Stimulated activated CD8-positive, alpha-beta memory T cell treated with anti-CD3 and anti-CD28 coated beads, Interleukin-7, amount 100 ng/mL, for 48 hours (primary cell): ENCODE measurements at places on chromosomes 4 and X.

- DNase-seq = no peak
Observed at GRCh38 chr4:154529728-154530519, 20.3 kb downstream of the PLRG1 start.

DNA sequence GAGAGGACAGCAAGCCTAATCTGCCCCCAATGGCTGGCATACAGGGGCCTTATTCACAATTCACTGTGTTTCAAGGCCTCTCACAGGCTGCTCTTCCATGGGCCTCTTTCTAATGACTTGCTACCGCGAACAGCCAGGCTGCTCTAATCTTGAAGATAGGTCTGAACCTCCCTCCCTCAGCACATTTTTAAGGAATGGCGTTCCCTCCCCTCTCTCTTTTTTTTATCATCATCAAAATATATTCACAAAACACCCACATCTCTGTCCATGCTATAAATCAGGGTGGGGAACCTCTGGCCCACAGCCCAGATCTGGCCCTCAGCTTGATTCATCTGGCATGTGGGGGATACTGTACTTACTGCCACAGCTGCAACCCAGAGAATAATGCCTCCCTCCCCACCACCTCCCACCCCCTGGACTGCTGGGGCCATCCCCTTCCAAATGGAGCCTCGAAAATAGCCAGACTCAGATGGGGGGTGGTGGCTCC is 76.2 kb upstream of the PLAC1 start:
- DNase-seq = no peak

DNA sequence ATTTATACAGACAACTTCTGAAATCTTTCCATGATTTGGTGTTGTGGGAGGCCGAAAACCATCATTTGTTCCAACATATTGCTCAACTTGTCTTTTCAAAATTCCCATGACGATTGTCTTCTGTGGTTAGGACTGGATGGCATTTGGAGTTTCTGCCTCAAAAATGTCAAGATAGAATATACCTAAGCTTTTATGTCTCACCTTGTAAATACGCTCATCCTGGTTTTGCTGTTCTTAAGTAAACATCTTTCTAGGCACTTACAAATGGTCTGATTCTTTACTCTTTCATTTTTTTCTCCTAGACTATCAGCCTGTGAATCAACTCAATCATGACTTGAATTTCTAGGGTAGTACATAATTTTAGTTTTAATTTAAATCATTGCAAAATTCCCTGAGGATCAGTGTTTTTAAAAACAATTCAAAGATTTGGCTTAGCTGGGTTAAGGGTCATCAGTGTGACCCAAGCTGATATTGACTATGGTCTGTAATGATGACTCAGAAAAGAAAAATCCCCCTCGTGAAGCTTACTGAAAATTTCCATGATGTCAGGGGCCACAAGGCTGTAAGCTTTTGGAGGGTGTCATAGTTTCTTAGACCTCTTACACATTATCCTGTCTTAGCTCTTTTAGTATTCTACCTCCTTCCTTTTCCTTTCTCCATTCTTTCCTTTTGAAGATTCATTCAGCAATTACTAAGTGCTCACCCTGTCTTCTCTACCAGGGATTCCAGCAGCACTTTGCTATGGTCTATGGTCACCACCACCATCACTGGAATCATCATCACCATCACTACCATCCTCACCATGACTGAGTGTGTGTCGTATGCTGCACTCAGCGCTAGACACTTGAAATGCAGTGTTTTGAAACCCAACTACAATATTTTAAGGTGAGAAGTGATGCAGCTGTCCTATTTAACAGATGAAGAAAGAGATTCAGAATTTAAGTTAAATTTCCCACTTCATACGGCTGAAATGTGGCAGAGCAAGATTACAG is 124.4 kb downstream of the CPE start:
- DNase-seq = no peak

- DNase-seq = no peak
Observed at GRCh38 chrX:71669492-71669891, 2.1 kb downstream of the LOC101059915 start.

DNA sequence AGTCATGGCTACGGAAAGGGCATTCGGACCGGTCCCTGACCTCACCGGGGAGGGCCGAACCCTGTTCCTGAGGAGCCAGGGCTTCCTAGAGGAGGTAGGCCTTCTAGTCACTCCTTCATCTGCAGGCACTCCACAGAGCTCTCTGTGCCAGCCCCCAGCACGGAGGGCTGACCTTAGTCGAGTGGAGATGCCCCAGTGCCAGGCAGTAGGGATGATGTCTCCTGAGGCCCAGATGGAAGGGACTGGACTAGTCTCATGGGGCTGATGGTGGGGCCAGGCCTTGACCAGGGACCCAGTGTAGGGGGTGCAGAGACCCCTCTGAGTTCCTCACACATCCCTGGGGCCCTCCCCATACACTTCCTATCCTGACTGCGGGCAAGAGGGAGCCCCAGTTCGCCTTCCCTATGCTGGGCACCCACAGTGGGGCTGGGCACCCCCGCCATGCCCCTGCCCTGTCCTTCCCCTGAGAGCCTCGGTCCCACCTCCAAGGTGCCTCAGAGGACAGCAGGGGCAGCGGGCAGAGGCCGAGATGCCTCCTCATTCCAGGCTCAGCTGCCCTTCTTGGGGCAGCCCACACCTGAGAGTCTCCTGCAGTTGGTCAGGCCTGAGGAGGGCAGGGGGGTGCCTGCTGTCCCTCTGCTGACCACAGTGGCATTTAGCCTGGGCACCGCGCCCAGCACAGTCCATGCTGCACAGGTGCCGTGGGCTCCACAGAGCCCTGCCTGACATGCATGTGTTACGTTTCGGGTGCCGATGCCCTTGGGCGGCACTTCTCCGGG is 1.4 kb upstream of the MSANTD1 start:
- no peak for DNase-seq

DNA sequence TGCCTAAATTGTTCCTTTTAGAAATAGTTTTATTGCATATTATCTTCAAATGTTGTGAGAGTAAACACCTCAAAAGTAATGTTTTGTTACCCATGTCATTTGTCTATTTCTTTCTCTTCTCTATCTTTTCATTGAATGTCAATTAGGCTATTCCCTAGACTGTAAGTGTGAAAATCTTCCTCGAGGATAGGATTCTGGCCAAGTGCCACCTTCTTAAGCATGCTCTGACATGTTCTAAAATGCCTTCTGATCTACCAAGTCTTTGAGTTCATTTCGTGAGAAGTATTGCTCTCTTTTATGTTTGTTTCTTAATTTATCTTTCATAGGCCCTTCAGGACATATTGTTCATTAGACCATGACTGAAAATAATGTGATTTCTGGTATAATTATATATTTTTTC is 44.1 kb upstream of the TLL1 start:
- no peak for DNase-seq

- no peak for DNase-seq
Observed at GRCh38 chr4:1380368-1381151, 25.7 kb downstream of the NKX1-1 start.

DNA sequence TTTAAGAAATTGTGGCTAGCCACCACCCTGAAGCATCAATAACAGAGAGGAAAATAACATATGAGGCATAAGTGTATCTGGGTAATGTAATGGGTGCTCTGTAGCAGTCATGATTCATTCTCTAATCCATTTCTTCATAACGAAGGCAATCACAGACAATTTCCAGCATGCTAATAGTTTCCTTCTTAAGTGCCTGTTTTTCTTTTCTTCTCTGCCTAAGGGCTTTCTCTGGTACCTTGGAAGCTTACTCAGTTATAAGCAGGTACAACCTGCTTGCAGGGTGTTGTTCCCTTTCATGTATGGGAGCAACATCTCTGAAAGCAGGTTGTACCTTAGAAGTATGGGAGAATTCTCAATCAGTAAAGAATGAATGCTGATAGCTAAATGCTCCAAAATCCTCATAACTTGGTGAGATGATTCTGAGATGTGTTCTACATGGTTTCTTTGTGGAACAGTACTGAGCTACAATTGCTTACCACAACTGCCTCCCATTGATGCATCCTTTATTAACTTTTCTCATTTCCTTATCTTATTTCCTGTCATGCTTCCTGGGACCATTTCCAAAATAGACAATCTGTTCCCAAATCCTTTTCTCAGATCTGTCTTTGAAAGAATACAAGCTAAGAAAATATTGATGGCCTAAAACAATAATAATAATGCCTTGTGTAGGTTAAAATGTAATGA is 247.6 kb downstream of the PAPSS1 start:
- no peak for DNase-seq

GRCh38 chrX:134180601-134181274 is 56.2 kb upstream of the CCDC160 start:
- no peak for DNase-seq

DNA sequence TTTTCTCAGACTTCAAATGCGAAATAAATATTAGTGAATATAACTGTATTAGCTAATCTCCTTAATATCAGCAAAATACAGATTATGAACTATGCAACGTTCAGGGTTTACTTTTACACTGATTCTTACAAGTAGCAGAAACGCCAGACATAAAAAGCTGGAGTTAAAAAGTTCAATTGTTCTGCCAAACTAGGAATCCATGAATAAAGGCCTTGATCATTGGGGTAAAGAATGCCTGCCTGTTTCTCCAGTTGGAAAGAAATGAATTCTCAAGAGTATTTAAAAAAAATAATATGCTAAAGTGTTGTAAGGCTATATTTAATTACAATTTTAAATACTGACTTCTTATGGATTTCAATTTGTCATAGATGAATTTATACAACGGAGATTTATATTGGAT is 612.2 kb downstream of the DMD start:
- no peak for DNase-seq

GRCh38 chr4:62366939-62367338 is 1166.8 kb downstream of the ADGRL3 start:
- DNase-seq = no peak

DNA sequence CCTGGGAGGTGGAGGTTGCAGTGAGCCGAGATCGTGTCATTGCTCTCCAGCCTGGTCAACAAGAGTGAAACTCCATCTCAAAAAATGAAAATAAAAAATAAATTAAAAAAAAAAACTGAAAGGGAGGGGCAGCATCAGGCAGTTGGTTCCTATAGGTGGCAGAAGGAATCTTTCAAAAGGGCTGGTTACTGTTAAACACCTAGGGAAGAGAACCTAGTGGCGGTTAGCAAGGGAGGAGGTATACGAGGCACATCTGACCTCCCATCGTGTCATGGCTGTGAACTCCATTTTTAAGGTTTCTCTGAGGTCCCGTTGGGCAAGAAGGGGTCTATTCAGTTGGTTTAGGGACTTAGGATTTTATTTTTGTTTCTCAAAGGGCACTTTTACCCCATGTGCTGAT is 150.1 kb downstream of the SLC7A11 start:
- DNase-seq = no peak
